Eye (tissue), 1 donor: ENCODE measurements at places on chromosomes 6 and 20.

DNA sequence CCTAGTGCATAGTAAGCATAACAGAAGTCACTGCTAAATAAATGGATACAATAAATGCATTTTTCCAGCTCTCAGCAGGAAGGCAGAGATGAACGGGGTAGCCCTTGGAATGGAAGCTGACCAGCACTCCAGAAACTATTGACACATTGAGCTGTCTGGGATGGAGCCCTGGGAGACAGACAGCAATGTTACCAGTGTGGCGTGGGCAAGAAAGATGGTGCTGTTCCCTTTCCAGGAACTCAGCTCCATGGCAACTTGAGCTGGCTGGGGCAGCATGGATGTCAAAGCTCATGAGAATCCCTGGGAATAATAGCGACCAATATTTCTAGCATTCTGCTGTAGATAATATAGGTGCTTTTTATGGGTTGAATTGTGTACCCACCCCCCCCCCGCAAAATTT is 104.3 kb upstream of the PTPRT start:
- no peak for DNase-seq

DNA sequence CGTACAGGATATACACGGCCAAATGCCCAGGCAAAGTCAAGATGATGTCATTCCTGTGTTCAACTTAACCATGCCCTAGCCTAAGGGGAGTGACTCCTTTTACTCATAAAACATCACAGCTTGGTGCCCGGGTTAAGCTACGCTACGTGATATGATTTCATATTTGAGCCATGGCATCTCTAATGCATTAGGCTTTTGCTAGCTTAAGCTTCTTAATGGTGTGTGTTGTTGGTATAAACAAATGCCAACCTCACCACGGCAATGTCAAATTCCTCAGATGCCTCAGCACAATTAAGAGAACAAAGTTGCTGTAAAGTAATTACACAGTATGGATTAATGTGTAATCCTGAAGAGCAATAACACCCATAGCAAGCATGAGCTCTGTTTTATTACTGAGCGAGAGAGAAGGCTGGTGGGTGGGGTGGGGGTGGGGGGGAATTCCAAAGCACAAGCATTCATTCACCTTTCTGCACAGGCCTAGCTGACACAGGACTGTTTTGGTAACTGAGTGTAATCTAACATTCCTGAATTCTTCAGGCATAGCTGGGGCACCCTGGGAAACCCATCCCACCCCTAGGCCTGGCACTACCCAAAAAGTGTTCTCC is 44.7 kb upstream of the CNKSR3 start:
- peak; percentile 56 for DNase-seq

DNA sequence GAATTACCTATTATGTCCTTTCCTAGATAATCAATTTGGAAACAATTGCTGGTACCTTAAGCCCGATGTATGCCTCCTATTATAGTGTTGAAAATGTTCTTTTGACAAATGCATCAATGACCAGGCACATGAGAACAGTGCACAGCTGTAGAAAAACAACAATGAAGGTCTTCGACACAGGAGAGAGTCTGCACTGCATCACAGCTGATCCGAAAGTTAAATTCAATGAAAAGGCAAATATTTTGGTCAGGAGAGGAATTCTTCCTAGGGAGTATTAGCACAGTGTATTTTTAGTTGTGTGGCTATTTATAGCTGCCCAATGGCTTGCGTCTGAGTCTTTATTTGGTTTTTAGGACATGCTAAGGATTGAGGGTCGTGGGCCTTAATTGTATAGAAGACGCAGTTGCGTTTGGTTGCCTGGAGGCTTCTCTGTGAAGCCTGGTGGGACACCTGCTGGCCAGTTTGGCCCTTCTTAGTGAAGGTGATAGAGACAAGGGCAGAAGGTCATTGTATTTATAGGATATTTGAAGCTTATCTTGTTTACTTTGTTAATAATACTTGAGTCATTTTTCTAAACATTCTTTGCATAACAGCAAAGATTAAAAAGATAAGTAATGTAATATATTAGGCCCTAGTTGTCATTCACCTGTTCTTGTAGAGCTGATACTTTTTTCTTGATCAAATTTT is 72.3 kb downstream of the CDYL start:
- no peak for DNase-seq

GRCh38 chr6:119346450-119346849 is 3.1 kb downstream of the MAN1A1 start:
- DNase-seq = peak; percentile 55

DNA sequence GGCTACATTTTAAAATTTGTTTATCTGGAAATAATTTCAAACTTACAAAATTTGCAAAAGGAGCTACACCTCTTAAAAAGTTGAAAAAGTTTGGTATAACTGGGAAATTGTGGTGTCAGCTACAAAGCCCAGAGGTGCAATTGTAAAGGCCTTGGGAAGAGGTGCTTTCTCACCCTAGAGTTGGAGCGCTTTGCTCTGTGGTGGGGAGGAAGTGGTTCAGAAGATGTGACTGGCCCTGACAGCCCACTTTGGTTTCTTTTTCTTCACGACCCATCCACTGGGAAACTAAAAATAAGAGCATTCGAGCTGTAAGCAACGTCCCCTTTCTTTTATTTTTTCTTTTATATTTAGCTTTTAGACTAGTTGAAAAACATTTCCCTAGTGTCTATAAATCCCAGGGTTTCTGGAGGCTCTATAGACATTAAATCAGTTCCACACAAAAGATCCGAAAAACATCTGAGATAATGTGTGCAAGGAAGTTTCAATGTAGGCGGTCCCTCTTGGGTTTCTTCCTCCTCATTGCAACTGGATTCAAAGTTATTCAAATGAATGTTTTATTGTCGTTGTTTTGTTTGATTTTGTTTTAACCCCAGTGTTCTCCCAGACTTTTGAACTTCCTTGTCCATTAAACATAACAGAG is 397.8 kb downstream of the KIF16B start:
- DNase-seq = no peak
